ENCODE measurements at places on chromosomes 2 and 18. TPM values are rescaled to one million over a fixed set of nuclear protein-coding genes. Genes with fewer than 3 reads are reported as not detected.

CCDC68 gene
- not detected for total RNA-seq

DNA sequence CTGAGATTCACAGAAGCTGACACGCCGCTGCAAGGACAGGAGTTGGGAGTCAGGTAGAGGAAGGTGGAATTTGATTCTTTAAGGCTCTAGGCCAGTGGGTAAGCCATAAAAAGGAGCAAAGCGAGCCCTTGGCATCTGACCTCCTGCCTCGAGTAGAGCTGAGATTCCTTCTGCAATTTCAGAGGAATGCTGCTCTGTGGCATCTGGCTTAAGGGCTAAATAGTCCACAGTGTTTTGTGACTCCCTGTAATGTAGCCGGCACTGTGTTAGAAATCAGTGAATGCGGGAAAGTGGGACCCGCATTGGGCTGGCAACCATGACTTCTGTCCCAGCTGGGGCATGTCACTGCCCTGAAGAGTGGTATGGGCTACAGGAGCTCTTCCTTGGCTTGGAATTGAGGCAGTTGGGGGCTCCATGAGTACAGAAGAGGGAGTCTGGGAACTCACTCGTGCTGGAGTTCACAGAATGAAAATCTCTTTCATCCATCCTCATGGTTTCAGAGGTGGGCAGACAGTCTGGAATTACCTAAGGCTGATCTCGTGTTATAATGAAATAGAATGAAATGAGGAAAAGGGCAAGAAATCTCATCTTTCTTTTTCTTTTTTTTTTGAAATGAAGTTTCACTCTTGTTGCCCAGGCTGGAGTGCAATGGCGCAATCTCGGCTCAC, 12.7 kb upstream of the MYCN start:
- H3K27me3 ChIP-seq = no peaks in the 10 kb centered on the region
- H3K27ac ChIP-seq = no peak overlapping the region
- H3K4me3 ChIP-seq = no peak overlapping the region
- no peak for DNase-seq

- H3K27ac ChIP-seq = no peak overlapping the region
- H3K27me3 ChIP-seq = peaks cover 12% of the 10 kb centered on the region
- no peaks in the 10 kb centered on the region for H3K4me1 ChIP-seq
Observed at GRCh38 chr18:8794156-8794933, 89.0 kb downstream of the MTCL1 start.

TTN gene
- total RNA-seq = 1.7 TPM

ESCO1 gene
- total RNA-seq = 20.7 TPM

GRCh38 chr2:11117776-11118175, 37.5 kb upstream of the SLC66A3 start:
- H3K4me3 ChIP-seq = no peak overlapping the region
- H3K36me3 ChIP-seq = no peaks in the 10 kb centered on the region
- H3K27me3 ChIP-seq = peaks cover 3% of the 10 kb centered on the region
- H3K27ac ChIP-seq = no peak overlapping the region
- H3K4me1 ChIP-seq = no peaks in the 10 kb centered on the region
- DNase-seq = no peak

- H3K4me3 ChIP-seq = no peak overlapping the region
- no peaks in the 10 kb centered on the region for H3K27me3 ChIP-seq
- no peaks in the 10 kb centered on the region for H3K36me3 ChIP-seq
Observed at GRCh38 chr2:132680544-132680943, 10.5 kb upstream of the LYPD1 start.

All from activated T-helper 1 cell treated with anti-CD3 and anti-CD28 coated beads, Interleukin-12 subunit alpha, Interleukin-12 subunit beta, Interleukin-2, Interleukin-4 antibody, amounts not matched to agents 30 ng/mL and 10 ng/mL and 1 ng/mL, durations not matched to agents 14 hours and 24 hours and 36 hours (primary cell).